ENCODE measurements at places on chromosomes 16 and 17.

GRCh38 chr16:52366983-52367382, 180.0 kb downstream of the TOX3 start:
- no peak for DNase-seq

- no peak for DNase-seq
These were observed 59.2 kb downstream of the CNGB1 start for GRCh38 chr16:57911743-57912142.

DNA sequence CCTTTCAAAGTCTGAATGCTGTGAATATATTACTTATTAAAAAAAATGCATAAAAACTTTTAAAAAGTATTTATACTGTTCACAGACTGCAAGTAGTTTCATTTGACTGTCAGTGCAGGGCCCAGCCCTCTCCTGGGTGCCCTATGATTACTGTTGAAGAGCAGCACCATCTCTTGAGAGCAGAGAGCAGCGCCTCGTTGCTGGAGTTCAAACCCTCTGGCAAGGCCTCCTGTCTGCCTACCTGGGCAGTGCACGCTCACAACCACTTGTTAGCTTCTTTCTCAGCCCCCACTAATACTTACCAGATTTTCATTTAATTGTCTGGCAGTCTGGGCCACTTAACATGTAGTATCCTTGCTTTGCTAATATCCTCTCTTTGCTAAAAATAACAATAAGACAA, 233.4 kb downstream of the PHKB start:
- DNase-seq, result no peak

GRCh38 chr17:31530391-31530985, 139.0 kb downstream of the RAB11FIP4 start:
- no peak for DNase-seq

DNA sequence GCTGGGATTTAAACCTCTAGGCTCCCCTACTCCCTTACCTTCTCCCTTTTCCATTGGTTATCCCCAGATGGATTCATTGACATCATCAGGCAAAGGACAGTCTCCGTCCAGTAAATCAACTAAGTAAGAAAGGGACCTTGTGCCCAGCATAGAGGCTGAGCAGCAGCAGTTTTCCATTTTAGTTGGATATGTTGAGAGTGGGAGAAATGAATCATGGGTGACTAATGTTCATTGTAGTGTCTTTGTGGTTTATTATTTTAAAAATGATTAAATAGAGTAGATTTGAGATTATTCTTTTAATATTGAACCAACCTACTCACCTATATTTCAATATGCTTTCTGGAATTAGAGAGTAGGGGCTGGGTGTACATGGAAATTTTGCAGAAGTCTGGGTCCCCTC, 99.4 kb upstream of the CACNG3 start:
- DNase-seq, result no peak

DNA sequence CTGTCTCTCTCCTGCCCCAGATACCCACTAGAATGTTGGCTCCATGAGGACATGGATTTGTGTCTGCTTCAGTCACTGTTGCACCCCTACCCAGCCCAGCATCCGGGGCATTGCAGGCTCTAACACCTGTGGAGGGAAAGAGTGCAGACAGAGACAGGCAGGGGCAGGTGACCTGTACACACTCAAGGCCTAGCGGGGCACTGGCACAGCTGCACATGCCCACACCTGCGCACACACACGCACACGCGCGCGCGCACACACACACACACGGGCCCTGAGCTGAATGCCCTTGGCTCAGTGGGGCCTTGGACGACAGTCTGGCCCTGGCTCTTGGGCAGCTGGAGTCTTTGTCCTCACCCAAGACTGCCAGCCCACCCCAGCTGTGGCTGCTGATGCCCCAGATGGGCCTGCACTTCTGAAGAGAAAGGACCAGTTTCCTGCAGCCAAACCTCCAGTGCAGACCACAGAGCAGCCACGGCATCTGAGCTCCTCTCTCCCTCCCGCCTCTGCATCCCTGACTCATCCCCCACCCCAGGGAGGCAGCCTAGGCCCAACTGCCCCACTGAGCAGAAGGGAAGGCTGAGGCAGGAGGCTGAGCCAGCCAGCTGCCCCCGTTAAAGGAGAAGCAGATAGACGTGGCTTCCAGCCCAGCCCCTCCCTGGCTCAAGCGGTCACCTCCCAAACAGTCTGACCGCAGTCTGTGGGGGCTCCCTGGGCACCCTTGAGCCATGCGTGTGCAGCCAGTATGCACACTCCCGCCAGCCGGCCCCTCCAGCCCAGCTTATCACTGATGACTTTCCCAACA, 12.3 kb upstream of the RAI1 start:
- peak; percentile 41 for DNase-seq

GRCh38 chr17:66549731-66550207, 247.4 kb downstream of the PRKCA start:
- no peak for DNase-seq

DNA sequence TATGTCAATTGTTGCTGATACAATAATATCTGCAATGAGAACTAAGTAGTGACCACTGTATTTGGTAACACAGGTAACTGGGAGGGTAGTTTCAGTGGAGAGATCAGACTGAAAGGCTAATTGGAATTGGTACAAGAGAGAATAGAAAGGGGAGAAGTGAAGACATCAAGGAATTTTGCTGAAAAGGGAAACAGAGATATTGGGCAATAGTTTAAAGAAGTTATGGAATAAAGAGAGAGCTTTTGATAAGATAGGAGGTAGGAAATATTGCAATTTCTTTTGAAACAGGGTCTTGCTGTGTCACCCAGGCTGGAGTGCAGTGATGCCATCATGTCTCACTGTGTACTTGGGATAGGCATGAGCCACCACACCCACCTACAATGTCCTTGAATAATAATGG, 26.9 kb upstream of the CDH11 start:
- no peak for DNase-seq

DNA sequence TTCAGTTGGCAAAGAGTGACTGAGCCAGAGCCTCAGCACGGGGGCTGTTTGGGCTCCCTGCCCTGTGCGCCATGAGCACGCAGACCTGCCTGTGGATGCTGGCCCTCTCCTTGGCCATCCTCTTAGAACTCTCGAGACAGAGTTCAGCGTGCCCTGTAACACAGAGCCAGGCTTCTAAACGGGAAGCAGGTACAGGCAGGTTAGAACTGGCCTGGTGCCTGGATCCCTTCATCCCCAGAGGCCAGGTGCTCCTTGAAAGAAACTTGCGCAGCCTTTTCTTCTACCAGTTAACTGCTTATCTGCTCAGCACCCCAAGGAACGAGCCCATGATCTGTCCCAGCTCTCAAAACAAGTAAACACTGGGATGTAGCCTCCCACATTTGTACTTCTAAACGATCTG, 6.9 kb downstream of the CCNF start:
- DNase-seq, result no peak

- no peak for DNase-seq
These were observed 16.2 kb downstream of the SLC43A2 start for GRCh38 chr17:1612400-1612799.

DNA sequence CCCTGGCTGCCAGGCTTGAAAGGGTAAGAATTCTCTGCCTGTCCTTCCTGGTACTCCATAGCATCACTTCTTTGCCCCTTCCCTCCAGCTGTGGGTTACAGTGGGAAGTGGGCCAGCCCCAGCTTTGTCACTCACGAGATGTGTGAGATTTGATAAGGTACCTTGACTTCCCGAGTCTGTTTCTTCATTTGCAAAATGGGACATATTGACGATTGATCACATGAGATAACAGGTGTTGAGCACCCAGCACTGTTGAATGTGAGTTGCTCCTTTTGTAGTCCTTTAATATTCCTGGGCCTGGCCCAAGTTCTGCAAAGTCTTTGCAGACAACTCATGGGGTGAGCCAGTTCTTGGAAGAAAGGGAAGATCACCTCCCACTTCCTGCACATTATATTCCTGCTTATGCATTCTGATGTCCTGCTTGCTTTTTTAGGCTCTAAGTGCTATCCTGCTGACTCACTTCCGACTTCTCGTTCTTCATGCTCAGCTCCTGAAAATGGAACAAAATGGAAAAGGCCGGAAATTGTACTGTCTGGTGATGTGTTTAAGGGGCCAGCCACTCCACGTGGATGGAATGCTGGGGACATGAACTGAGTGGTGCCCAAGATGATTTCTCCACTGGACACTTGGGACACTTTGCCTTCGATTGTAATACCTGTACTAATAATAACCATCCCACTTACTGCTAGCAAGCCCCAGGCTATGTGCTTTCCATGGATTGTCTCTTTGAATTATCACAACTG, 8.3 kb upstream of the NLK start:
- DNase-seq, result no peak

GRCh38 chr16:87201052-87201451, 116.1 kb downstream of the C16orf95 start:
- DNase-seq, result no peak

DNA sequence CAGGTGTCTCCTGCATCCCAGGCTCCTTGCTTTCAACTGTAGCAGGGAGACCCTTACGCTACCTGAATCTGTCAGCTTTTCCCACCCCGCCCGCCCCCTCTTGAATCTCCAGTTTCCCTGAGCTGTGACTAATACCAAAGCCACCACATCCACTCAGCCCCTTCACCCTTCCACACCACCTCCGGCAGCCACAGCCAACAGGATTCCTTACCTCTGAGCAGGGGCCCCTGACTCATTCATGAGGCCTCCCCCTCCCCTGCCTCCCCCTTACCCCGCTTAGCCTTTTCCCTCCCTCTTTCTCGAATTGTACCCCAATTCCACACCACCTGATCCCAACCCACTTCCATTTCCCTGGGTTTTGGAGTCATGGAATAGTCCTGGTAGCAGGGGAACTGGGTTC, 2.3 kb downstream of the STX1B start:
- DNase-seq, result no peak

DNA sequence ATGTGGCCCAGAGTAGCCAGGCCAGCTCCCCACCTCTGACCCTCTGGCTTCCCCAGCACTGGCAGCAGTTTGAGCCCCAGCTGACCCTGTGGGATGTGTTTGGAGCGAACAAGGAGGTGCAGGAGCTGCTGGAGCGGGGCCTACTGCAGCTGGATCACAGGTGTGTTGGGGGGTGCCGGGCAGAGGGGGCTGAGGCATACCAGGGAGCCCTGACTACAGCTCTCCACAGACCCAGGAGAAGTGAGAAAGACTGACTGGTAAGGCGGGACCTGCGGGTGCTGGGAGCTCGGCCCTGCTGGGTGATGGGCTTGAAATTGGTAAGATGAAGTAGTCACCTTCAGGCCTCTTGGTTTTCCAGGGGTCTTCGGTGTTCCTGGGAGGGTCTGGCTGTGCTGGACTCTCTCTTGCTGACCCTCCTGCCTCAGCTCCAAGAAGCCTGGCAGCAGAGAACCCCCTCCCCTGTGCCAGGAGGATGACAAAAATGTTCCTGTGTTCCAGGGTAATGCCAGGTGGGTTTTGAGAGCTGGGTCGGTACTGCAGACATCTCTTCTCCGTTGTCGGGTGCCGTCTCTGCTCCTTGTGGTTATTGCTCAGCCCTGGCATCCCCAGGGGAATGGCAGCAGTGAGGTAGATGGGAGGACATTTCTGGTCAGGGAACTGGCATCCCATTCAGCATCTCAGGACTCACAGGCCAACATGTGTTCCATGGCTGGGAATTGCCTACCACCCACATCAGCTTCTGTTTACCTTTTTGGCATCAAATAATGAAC, 5.9 kb downstream of the RSAD1 start:
- no peak for DNase-seq

- DNase-seq, result no peak
These were observed 3.3 kb upstream of the KLHL11 start for GRCh38 chr17:41868568-41868967.

DNA sequence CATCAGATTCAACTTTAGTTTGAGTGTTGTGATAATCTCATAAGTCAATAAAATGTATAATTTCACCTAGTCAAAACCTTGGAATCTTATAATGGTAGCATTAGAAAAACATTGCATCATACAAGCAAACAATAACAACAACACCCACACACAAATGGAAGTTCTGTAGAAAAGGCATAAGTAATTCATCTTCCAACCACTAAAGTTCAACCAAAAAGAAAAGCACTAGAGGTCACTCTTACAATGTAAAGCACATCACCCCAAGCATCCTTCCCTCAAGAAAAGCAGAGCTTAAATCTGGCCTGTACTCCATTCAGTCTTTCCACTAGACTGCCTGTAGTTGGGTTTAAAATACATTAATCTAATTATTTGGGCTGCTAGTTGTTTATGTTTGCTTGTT, 1.8 kb downstream of the CNTNAP4 start:
- peak; percentile 2 for DNase-seq

DNA sequence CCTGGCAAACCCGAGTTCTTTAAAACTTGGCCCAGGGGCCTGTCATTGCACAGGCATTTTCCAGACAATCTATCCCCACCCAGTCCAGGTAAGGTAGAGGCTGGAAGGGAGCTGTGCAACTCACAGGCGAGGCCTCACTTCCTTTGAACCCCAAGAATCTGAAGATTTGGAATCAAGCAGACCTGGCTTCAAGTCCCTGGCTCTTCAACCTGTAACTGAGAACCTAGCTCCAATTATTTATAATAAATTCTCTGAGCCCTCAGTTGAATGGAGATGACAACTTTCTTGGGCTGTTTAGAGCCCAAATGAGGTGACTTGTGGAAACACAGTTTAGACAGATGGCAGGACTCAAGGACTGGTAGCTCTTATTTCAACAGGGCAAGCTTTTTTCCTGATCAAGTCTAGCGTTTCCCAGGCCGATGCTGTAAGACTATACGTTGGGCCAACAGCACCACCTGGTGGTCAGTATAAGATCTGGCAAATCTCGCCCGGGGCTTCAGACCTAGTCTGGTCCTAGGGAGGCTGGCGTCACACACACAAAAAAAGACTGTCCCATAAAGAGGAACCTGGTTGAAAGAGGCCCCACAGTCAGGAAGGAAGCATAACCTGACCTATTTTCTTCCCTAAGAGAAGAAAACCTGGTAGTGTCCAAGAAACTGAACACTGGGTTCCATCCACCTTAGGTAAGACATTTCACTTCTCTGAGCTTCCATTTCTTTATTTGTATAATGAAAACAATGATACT, 117.9 kb downstream of the C17orf67 start:
- DNase-seq, result peak; percentile 59

DNA sequence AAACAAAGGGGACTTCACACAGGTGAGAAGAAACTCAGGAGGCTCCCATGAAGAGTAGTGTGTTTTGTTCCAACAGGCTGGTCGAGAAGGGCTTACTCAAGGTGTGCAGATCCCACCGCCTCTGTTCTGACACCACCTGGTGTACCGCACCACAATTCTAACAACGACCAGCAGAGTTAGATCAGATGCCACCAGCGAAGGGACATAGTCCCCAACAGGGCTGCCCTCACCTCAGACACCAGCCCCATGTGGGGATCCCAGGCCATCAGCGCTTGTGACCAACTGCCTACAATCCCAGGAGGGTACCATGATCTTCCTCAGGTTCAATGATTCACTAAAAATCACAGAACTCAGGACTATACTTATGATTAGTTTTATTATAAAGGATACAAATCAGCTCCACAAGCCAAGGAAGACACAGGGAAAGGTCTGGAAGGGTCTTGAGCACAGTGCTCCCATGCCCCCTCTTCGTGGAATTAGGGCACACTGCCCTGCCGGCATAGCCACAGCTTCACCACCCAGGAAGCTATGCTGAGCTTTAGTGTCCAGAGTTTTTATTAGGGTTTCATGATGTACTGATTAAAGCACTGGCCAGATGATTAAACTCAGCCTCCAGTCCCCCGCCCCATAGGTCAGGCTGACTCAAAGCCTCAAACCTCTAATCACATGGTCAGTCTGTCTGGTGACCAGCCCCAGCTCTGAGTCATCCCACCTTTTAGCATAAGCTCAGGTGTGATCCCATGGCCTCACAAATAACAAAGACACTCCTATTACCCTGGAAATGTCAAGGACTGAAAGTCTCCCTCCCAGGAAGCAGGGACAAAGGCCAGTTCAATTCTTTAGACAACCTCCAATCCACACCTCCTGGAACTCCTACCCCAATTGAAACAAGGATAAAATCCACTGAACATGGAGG, 26.0 kb downstream of the TRIM25 start:
- no peak for DNase-seq
